ENCODE measurements at places on chromosomes 2 and 18.
A peak's percentile ranks its signal among the peaks of the same experiment; 100 is the strongest.

- DNase-seq, result no peak
- no peaks in the 10 kb centered on the region for H3K36me3 ChIP-seq
- H3K27ac ChIP-seq, result no peak overlapping the region
- H3K27me3 ChIP-seq, result no peaks in the 10 kb centered on the region
Observed at GRCh38 chr18:59547581-59548182, 149.5 kb downstream of the CCBE1 start.

GRCh38 chr18:61394983-61395382 lies 61.8 kb downstream of the CDH20 start:
- no peak overlapping the region for H3K27ac ChIP-seq
- no peaks in the 10 kb centered on the region for H3K36me3 ChIP-seq
- no peaks in the 10 kb centered on the region for H3K27me3 ChIP-seq
- H3K4me3 ChIP-seq, result no peak overlapping the region
- H3K4me1 ChIP-seq, result no peaks in the 10 kb centered on the region
- DNase-seq, result no peak

- no peaks in the 10 kb centered on the region for H3K4me1 ChIP-seq
- no peaks in the 10 kb centered on the region for H3K27me3 ChIP-seq
- no peak overlapping the region for H3K27ac ChIP-seq
- H3K4me3 ChIP-seq, result no peak overlapping the region
- no peaks in the 10 kb centered on the region for H3K36me3 ChIP-seq
Observed at GRCh38 chr18:2168022-2168421, 403.3 kb downstream of the METTL4 start.

- no peaks in the 10 kb centered on the region for H3K4me1 ChIP-seq
- no peak for DNase-seq
- H3K4me3 ChIP-seq, result no peak overlapping the region
- H3K27me3 ChIP-seq, result no peaks in the 10 kb centered on the region
Observed at GRCh38 chr2:215590010-215590745, 154.3 kb upstream of the FN1 start.

GRCh38 chr18:68147728-68148127 lies 567.2 kb downstream of the TMX3 start:
- no peaks in the 10 kb centered on the region for H3K4me1 ChIP-seq
- no peak for DNase-seq
- no peak overlapping the region for H3K27ac ChIP-seq
- no peaks in the 10 kb centered on the region for H3K36me3 ChIP-seq
- H3K4me3 ChIP-seq, result no peak overlapping the region
- no peaks in the 10 kb centered on the region for H3K27me3 ChIP-seq

DNA sequence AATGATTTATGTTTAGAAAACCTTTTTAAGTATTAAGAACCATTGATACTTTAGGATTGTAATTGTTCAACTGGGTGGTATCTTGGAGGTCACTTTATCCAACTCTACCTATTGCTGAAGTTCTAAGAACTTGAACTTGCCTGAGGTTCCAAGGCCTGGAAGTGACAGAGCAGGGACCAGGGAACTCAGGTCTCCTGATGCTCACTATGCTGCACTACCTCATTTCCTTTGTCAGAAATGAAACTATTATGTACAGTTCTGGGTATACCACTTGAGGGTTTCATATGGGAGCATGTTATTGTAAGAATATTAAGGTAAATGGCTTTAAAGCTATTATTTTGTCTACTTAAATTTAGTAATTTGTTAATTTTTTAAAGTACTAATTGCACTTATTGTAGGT lies 3.0 kb downstream of the MBD5 start:
- H3K4me1 ChIP-seq, result peaks cover 29% of the 10 kb centered on the region
- no peaks in the 10 kb centered on the region for H3K36me3 ChIP-seq
- H3K27me3 ChIP-seq, result no peaks in the 10 kb centered on the region
- no peak overlapping the region for H3K4me3 ChIP-seq
- H3K27ac ChIP-seq, result no peak overlapping the region

GRCh38 chr18:48992791-48993555 lies 42.2 kb upstream of the SMAD7 start:
- H3K36me3 ChIP-seq, result no peaks in the 10 kb centered on the region
- no peak overlapping the region for H3K27ac ChIP-seq
- H3K4me1 ChIP-seq, result peaks cover 33% of the 10 kb centered on the region
- H3K27me3 ChIP-seq, result no peaks in the 10 kb centered on the region
- no peak overlapping the region for H3K4me3 ChIP-seq

GRCh38 chr2:138058427-138058826 lies 94.2 kb downstream of the HNMT start:
- H3K27ac ChIP-seq, result no peak overlapping the region
- H3K4me1 ChIP-seq, result no peaks in the 10 kb centered on the region
- no peak overlapping the region for H3K4me3 ChIP-seq
- H3K36me3 ChIP-seq, result no peaks in the 10 kb centered on the region

GRCh38 chr2:53381271-53381670 lies 386.3 kb upstream of the CHAC2 start:
- no peaks in the 10 kb centered on the region for H3K27me3 ChIP-seq
- H3K36me3 ChIP-seq, result no peaks in the 10 kb centered on the region
- no peaks in the 10 kb centered on the region for H3K4me1 ChIP-seq
- no peak overlapping the region for H3K27ac ChIP-seq

- H3K27ac ChIP-seq, result no peak overlapping the region
- no peaks in the 10 kb centered on the region for H3K27me3 ChIP-seq
- no peak overlapping the region for H3K4me3 ChIP-seq
- no peaks in the 10 kb centered on the region for H3K36me3 ChIP-seq
- no peak for DNase-seq
- no peaks in the 10 kb centered on the region for H3K4me1 ChIP-seq
Observed at GRCh38 chr2:159873258-159873657, 75.2 kb upstream of the CD302 start.

DNA sequence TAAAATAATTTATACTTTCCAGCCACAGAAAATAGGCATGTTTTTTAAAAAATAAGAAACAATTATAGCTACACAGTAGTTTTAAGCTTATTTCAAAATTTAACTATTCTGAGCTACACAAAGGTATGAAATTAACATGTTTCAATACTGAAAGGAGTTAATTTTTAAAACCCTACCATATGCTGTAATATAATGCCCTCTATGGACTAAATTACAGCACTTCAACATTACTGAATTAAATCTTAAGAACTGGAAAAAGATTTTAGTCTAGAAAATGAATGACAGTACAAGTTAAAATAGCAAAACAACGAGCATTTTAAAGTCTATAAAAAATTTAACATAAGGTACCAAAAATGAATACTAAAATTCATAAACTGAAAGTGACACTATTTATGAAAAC lies 36.3 kb downstream of the RTN4 start:
- no peak overlapping the region for H3K4me3 ChIP-seq
- no peaks in the 10 kb centered on the region for H3K27me3 ChIP-seq
- H3K36me3 ChIP-seq, result no peaks in the 10 kb centered on the region
- peak overlapping the region; percentile 75 for H3K27ac ChIP-seq
- DNase-seq, result no peak

- no peak for DNase-seq
- no peaks in the 10 kb centered on the region for H3K27me3 ChIP-seq
- peaks cover 32% of the 10 kb centered on the region for H3K4me1 ChIP-seq
- no peak overlapping the region for H3K4me3 ChIP-seq
- no peaks in the 10 kb centered on the region for H3K36me3 ChIP-seq
Observed at GRCh38 chr2:27962006-27962405, 71.5 kb downstream of the BABAM2 start.

DNA sequence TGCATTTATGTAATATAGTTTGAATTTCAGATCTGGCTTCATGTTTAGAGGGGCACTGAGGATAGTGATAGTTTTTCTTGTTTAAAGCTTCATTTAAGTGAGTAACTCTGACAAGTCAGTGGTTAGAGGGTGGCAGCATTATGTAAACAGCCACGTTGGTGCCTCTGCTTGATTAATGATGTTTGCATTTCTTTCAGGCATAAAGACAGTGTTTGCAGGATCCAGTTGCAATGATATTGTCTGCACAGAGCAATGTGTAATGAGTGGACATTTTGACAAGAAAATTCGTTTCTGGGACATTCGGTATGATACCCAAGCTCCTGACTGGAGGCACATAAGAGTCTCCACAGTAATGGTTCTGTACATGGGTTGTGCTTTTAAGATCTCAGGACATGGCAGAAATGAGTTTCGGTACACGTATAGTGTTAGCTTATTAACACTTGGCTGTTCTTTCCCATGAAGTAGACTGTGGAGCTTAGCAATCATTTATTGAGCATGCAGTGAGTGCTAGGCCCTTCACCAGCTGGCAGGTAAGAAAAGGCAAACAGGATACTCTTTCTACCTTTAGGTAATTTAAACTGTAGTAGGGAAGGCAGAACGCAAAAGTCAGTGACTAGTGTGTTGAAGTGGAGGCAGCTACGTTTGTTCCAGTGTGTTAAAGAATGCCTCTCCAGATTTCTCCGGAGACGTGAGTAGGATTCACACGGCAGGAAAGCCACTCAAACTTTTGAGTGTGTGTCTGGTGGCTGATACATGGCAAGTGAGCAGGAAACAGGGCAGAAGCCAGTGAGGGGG lies 17.4 kb upstream of the SAG start:
- no peaks in the 10 kb centered on the region for H3K27me3 ChIP-seq
- no peak for DNase-seq
- no peak overlapping the region for H3K27ac ChIP-seq
- H3K4me1 ChIP-seq, result no peaks in the 10 kb centered on the region
- peaks cover 68% of the 10 kb centered on the region for H3K36me3 ChIP-seq
- no peak overlapping the region for H3K4me3 ChIP-seq

- peaks cover 69% of the 10 kb centered on the region for H3K27me3 ChIP-seq
- no peak for DNase-seq
- H3K4me3 ChIP-seq, result no peak overlapping the region
- no peak overlapping the region for H3K27ac ChIP-seq
- no peaks in the 10 kb centered on the region for H3K36me3 ChIP-seq
Observed at GRCh38 chr2:72929010-72929409, 11.7 kb downstream of the EMX1 start.

GRCh38 chr2:21822505-21822904 lies 698.7 kb downstream of the TDRD15 start:
- DNase-seq, result no peak
- no peaks in the 10 kb centered on the region for H3K27me3 ChIP-seq
- no peaks in the 10 kb centered on the region for H3K36me3 ChIP-seq
- no peak overlapping the region for H3K4me3 ChIP-seq
- H3K4me1 ChIP-seq, result no peaks in the 10 kb centered on the region
- no peak overlapping the region for H3K27ac ChIP-seq

DNA sequence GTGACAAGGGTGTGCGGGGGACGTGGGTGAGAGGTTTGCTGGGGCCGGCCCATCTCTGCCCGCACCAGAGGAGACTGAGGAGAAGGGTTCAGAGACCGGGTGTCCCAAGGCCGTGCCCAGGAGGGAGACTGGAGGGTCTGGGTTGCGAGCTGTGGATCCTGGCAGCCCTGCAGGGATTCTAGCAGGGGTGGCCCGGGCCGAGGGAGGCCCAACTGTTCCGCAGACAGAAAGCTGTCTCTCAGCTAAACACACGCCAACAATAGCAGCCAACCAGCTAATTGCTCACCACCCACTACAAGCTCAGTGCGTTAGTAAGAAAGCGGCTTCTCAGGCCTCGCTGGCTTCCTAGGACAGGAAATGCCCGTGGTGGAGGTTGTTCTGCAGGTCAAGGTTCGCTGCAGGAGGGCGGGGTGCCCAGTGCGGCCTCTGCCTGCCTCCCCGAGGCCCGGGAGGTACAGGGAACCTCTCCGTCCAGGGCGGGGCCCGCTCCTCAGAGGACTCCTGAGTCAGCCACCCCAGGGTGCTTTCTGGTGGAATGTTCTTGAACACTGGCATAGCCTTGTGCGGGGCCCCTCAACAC lies 282.0 kb upstream of the PXDN start:
- H3K27ac ChIP-seq, result no peak overlapping the region
- H3K27me3 ChIP-seq, result no peaks in the 10 kb centered on the region
- peak; percentile 33 for DNase-seq
- H3K4me3 ChIP-seq, result no peak overlapping the region
- no peaks in the 10 kb centered on the region for H3K4me1 ChIP-seq

GRCh38 chr2:209958016-209958415 lies 44.4 kb upstream of the RPE start:
- H3K27me3 ChIP-seq, result no peaks in the 10 kb centered on the region
- no peaks in the 10 kb centered on the region for H3K36me3 ChIP-seq
- no peak overlapping the region for H3K4me3 ChIP-seq
- peaks cover 4% of the 10 kb centered on the region for H3K4me1 ChIP-seq
- no peak overlapping the region for H3K27ac ChIP-seq
- DNase-seq, result no peak

GRCh38 chr2:114919985-114920384 lies 477.5 kb downstream of the DPP10 start:
- H3K27ac ChIP-seq, result no peak overlapping the region
- H3K36me3 ChIP-seq, result no peaks in the 10 kb centered on the region
- no peaks in the 10 kb centered on the region for H3K4me1 ChIP-seq
- H3K27me3 ChIP-seq, result no peaks in the 10 kb centered on the region

- peaks cover 2% of the 10 kb centered on the region for H3K36me3 ChIP-seq
- H3K4me1 ChIP-seq, result no peaks in the 10 kb centered on the region
- no peak overlapping the region for H3K4me3 ChIP-seq
- no peak for DNase-seq
Observed at GRCh38 chr2:111209045-111209514, 88.4 kb downstream of the BCL2L11 start.

DNA sequence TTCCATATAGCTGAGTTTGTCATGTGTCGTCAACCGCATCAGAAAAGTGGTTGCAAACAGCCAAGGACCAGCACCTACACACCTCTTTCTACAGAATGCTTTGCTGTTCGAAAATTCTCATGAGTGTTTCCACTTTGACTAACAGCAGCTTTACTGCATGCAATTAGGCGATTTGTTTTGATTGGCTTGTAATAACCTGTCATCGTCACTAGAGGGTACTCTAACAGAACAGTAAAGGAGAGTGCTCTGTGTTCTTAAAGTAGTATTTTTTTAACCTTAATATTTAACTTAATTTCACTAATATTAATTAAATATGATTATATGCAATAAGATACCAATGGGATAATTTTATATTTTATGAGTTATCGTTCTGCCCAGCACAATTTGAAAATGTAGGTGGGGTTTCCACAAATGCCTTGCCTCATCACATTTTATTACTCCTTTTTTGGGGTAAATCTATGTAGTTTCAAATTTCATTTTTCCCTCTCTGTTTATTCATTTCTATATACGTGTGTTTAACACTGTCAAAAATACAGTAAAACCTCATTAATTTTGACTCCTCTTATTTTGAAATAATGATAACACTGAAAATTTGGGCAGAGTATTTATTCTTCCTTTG lies 502.2 kb downstream of the NRXN1 start:
- H3K27ac ChIP-seq, result no peak overlapping the region
- no peak for DNase-seq
- H3K4me3 ChIP-seq, result no peak overlapping the region
- H3K4me1 ChIP-seq, result peaks cover 5% of the 10 kb centered on the region
